ENCODE measurements at places on chromosomes 6 and 20.
A peak's percentile ranks its signal among the peaks of the same experiment; 100 is the strongest.

- DNase-seq = no peak
These were observed 146.9 kb downstream of the PDE10A start for GRCh38 chr6:165515963-165516624.

DNA sequence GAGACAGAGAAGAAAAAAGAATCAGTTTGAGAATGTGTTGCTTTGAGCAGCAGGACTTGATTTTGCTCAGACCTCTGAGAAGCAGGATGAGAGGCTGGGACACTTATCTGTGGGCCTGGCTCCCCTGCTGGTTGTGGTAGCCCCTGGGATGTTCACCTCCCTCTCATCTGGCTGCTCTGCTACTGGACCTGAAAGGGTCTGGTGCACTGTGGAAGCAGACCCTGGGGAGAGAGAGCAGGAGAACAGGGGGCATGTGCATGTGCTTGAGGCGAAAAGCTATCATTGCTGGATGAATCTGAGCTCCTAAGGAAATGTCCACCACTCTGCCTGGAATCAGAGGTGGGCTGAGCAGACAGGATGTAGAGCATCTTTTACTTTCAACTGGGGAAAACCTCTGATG is 161.1 kb downstream of the SCP2D1 start:
- DNase-seq = no peak

DNA sequence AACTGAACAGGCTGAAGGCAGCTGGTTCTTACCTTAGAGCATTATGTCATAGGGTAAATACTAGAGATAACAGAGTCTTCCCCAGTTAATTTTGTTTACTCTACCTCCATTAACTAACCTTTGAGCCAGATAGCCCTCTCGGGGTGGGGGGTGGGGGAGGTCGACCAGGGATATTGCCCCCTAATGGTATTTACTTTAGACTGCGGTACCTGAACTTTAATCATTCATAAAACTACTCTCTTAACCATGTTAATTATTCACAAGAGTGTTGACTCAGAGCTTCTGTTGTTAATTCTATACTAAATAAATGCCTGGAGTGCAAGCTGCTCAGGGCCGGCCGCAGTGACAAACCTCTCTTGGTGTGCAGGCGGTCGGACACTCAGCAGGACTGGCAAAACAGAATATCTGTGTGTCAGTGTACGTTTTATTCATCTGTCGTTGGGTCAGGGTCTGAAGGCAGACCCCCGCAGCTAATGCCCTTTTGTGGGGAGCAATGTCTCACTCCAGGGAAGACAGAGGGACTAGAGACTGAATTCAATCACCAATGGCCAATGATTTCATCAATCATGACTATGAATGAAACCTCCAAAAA is 152.4 kb upstream of the COL21A1 start:
- no peak for DNase-seq

DNA sequence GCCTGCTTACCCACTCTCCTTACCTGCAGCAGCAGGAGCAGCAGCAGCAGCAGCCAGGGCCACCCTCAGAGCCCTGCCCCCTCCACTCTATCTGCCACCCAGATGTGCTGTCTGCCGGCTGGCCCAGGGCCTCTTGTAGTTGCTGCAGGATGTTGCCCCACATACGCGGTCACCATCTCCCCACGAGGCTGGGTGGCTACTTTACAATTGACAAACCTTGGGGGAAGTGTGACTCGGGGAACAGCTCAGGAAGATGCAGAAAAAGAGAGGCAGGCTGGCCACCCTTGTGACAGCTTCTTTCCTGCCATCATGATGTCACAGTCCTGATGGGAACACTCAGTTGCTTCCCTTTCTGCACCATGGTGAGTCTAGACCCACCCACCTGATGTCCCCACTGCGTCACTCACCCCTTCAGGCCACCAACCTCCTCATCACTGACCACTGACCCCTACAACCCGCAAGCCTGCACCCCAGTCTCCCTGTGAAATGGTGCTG is 14.5 kb downstream of the TREM1 start:
- DNase-seq = peak; percentile 28

- no peak for DNase-seq
These were observed 140 bp downstream of the ADA start for GRCh38 chr20:44651434-44651683.

- DNase-seq = no peak
These were observed 545.4 kb upstream of the JAG1 start for GRCh38 chr20:11219192-11219591.

- no peak for DNase-seq
These were observed 49.3 kb downstream of the CLIC5 start for GRCh38 chr6:45966340-45966739.

- no peak for DNase-seq
These were observed 148.8 kb downstream of the ARID1B start for GRCh38 chr6:156925718-156926607.

DNA sequence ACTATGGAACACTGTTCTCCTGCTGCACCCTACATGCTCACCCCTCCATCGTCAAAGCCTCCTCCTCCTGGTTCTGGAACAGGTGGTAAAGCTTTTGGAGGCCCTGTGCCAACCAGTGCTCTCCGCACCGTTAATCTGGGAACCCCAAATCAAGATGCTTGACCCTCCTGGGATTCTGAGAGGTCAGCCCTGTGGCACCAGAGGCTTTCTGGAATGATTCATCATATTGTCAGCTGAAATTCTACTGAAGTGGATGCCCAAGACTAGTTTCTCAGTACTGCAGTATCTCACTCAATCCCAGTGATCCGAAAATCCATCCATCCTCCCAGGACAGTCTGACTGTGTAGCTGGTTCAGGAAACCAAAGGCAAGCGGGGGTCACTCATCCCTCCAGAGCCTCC is 92.7 kb downstream of the TRERF1 start:
- no peak for DNase-seq

DNA sequence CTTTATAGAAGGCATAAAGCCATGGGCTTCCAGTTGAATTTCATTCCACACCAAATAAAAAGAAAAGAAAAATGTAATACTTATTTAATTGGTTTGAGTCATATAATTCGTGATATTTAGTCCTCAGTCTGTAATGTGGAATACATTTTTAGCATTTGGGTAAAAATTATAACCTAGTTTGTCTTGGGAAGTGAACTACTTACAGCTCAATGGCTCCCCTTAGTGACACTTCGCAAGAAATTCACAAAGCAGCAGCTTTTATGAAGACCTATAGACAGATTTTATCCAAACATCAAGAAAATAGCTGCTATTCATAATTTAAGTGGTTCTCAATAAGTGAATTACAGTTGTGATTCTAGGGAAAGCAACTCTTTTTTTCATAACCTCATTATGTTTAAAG is 72.1 kb downstream of the RSPO3 start:
- no peak for DNase-seq

GRCh38 chr20:56855708-56856107 is 226.6 kb downstream of the TFAP2C start:
- no peak for DNase-seq

DNA sequence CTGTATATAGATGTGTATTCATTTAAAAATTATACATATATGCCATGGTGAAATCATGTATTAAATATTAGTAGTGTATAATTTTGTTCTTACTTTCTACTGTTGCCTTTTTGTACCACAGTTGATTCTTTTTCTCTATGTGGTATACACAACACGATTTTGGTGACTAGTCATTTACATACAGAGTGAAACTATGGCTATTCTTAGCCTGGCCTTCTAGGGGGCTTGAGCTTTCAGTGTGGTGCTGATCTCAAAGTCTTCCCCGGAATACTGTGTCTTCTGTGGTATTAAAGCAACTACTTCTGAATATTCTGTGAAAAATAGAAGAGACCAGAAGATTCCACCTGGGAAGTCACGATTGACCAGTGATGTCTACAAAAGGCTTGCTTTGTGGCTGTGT is 301.9 kb downstream of the UTRN start:
- no peak for DNase-seq

GRCh38 chr6:47446669-47447330 is 30.8 kb upstream of the CD2AP start:
- DNase-seq = no peak

DNA sequence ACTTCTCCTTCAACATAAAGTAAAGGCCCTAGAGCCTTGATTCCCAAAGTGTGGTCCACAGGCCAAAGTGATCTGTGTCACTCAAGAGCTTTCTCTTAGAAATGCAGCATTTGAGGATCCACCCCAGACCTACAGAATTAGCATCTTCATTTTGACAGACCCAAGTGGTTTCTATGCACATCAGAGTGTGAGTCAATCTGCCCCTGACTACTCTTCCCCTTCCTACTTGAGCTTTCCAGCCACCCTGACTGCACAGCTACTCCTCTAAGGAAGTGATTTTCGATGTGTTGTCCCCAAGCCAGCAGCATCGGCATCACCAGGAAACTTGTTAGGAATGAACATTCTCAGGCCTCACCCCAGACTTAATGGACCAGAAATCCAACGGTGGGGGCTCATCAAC is 2.6 kb downstream of the MEP1A start:
- no peak for DNase-seq

DNA sequence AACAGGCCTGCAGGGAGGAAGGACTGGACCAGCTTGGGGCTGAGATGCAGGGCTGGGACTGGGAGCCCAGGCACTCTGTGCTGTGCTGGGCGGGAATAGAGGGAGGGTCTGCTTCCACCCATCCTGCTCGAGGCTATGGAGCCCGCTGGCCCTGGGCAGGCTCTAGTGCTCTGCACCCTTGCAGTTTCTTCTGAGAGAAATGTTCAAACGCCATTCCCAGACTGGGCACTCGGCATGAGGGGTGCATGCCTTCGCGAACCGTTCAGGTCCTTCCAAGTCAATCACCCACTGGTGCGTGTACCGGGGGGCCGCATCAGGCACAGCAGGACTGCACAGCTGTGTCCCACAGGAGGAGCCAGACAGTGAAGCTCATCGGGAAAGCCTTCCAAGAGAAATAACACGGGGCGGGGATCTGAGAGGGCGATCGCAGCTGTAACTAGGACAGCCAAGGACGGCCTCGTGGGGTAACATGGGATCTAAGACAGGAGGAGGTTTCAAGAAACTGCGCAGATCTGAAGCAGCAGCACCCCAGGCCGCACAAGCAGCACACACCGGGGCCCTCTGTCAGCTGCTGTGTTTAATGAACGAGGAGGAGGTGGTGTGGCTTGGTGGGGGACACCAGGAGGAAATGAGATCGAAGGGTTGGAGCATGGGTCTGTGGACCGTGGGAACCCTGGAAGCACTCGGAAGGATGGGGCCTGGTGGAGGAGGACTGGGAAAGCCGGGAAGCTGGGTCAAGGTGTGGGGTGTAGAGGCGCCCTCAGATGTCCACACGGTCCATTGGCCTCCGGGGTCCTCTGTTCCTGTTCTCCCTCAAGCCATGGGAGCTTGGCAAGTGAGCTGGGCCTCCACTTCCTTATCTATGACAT is 26.1 kb upstream of the PYGB start:
- no peak for DNase-seq

DNA sequence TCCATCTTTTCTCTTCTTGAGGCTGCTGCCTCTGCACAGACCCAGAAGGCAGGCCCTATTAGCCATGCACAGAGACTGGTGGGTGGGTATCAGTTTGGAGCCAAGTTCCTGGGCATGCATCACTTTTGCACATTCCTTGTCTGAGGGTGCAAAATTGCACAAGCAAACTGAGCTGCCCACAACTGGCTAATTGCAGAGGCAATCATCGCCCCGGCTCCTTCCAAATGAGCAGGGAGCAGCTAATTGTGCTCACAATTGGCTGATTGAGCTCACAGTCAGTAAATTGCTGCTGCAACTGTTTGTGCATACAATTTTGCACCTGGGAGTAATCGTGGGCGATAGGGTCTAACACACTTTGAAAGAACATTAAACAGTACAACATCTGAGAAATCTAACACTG is 511.4 kb downstream of the DHX35 start:
- DNase-seq = no peak

DNA sequence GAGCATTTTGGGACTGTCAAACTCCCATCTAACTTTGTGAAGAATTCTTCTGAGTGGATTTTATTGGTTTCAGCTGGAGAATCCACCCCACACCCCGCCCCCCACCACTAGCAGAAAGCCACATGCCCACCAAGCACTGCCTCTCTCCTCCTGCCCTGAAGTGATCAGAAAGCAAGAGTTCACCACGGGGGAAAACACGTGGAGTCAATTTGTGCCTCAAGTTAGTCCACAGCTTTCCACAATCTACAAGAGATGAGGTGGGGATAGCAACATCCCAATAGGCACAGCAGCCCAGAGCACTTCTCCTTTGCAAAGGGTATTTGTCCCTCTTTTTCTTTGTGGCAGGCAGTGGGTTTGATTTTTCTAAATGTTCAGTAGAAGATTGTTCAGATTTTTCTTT is 177.3 kb upstream of the NT5E start:
- no peak for DNase-seq

DNA sequence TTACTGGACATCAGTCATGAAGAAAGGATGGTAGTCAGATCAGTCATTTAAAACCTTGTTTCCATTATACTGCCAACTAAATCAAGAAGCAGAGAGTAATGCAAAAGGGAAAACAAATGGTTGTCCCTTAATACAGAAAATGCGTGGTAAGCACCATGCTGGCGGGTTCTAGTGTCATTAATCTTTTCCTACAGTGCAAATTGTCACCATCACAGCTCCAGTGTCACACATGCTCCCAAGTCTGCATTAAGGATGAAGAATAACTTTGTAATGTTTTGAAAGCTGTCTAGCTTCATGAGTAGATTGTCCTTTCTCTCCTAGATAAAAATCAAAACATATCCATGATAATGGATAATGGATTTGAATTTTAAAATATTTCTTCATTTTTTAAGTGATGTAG is 735.6 kb downstream of the EPHA7 start:
- no peak for DNase-seq

DNA sequence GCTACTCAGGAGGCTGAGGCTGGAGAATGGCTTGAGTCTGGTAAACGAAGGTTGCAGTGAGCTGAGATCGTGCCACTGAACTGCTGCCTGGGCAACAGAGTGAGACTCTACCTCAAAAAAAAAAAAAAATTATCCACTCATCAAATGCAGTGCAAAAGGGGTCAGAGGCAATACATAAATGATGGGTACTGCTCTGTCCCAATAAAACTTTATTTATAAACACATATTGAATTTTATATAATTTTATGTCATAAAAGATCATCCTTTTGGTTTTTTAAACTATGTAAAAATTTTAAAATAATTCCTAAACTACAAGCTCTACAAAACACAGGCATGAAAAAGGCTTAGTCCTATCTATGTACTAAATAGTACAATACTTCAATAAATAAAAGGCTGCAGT is 10.3 kb downstream of the KHDC1 start:
- DNase-seq = no peak

- DNase-seq = peak; percentile 75
These were observed 4.6 kb downstream of the TMEM181 start for GRCh38 chr6:158564243-158565121.

- no peak for DNase-seq
These were observed 284.8 kb downstream of the PTPRK start for GRCh38 chr6:128235556-128235955.

GRCh38 chr20:45993197-45993951 is 15.3 kb upstream of the MMP9 start:
- peak; percentile 30 for DNase-seq

- no peak for DNase-seq
These were observed 71.8 kb downstream of the INSM1 start for GRCh38 chr20:20439602-20440190.
